ENCODE measurements at places on chromosomes 16 and 17.

GRCh38 chr16:67661886-67662652, 1.3 kb downstream of the PARD6A start:
- no peak for DNase-seq

DNA sequence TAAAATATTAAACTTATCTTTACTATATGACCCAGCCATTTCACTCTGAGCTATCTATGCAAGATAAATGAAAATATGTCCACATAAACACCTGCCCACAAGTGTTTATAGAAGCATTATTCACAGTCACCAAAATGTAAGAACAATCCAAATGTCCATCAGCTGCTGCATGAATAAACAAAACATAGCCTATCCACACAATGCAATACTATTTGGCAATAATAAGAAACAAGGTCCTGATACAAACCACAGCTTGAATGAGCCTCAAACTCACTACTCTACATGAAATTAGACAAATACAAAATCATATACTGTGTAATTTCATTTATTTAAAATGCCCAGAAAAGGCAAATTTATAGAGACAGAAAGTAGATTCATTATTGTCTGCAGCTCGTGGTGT, 355.1 kb downstream of the CDH8 start:
- DNase-seq, result no peak

DNA sequence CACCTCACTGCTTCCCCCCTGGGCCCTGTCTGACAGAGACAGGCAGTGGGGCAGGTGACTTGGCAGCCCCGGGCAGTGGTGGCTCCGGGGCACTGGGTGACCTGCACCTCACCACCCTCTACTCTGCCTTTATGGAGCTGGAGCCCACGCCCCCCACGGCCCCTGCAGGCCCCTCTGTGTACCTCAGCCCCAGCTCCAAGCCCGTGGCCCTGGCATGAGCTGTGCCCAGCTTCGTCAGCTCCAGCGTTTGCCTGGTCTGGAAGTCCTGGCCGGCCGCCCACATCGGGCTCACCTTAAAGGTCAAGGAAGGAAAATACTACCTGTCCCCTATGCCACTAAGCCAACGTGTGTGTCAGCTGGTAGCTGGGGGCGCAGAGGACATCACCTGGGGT, 15.2 kb downstream of the UNC119 start:
- DNase-seq, result no peak

GRCh38 chr17:16923097-16923903, 48.6 kb downstream of the TNFRSF13B start:
- no peak for DNase-seq

DNA sequence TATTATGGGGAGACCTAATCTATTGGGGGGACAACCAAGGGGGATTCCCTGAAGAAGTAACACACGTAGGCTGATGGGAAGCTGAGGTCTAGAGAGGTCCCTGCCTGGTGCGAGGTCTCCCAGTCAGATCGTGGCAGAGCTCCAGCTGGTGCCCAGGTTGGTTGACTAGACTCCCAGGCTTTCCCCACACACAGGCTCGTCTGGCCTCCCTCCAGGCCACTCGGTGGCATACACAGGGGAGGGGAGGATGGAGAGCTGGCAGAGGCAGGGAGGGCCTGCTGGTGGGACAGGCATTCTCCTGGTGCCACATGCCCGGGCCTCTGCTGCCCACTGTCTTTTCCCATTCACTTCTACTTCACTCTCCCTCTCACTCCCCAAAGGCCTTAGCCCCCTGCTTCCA, 8.5 kb upstream of the SOCS3 start:
- DNase-seq, result no peak

DNA sequence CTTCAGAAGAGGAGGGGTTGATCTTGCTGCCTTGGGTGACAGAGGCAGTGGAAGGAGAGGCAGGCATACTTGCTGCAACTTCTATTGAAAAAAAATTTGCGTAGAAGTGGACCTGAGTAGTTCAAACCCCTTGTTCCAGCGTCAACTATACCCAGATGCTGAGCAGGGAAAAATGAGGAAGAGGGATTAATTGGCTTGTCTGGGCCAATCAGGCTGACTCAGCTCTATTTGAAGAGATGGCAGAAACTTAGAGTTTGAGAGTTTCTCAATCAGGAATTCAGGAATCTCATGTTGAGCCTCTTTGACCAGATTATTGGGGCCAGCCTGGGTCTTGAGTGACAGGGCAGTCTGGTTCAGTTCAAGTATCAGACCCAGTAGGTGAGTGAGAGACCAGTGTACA, 17.6 kb downstream of the CASC3 start:
- no peak for DNase-seq

DNA sequence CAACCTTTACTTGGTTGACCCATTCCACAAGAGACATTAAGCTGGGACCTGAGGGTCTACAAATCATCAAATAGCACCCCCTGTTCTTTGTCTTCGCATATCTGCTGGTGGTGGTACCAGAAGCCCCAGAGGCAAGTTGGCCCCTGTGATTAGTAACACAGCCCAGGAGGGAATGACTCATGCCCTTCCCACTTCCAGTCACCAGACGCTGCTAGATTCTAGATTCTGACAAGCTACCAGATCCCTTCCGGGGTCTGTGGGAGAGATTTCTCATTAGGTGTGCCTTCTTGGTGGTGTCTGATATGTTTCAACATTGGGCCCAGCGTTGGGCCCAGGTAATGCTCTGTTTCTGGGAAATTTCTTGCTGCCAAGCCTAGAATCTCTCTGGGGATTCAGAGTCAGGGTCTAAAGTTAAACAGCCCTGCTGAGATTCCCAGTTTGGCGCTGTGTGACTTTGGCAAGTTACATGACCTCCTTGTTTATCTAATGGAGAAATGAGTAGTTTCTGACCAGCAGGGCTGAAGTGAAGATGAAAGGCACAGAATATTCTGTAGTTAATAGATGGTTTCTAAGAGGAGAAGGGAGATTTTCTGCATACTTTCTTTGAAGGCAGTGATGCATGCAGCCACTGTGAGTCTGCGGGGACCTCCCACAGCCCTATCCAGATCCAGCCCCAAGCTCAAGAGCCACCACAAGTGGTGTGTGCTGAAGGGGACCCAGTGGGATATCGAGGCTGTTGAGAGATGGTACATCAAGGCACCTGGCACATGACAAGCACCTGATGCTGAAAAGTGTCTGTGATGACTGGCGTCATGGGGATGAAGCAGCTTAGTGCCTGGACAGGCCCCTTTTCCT, 3.9 kb downstream of the TRPV2 start:
- DNase-seq, result peak; percentile 94

DNA sequence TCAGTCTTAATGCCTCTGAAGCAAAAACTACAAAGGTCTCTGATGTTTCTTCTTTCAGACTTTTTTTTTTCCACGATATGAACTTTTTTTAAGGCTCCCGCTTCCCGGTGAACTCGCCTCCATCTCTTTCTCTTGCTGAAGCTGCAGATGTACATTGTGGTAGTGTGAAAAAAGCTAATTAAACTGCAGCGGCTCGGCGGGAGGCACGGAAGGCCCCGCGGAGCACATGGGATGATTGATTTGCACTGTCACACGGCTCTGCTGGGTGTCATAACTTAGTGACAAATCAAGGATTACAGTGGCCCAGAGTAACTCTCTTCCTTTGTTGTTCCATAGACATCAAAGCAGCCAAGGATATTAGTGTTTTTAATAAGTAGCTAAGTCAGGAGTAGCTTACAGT, 196.3 kb downstream of the AXIN2 start:
- DNase-seq, result no peak

GRCh38 chr16:68059804-68060203, 25.4 kb upstream of the NFATC3 start:
- no peak for DNase-seq

GRCh38 chr16:79257953-79258490, 342.5 kb downstream of the MAF start:
- DNase-seq, result no peak

GRCh38 chr16:89065458-89065822, 28.2 kb upstream of the ACSF3 start:
- DNase-seq, result no peak

DNA sequence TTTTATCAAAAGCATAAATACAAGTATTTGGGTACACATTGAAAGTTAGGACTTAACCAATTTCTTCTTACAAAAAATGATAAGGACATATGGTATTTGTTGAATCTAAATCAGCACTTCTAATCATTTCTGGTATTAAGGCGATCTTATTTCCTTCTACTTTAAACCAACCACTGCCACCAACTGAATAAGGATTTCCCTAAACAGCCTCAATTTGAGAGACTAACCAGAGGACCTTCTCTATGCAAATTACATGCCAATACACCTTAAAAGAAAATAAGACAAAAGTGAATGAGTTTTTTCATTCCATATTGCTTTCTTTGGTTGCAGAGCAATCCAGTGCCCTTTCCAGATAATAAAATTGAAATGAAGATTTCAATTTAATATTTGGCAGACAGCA, 45.5 kb downstream of the GNA13 start:
- no peak for DNase-seq

GRCh38 chr16:85303354-85303883, 191.1 kb upstream of the CIBAR2 start:
- DNase-seq, result peak; percentile 50

- DNase-seq, result peak; percentile 94
Measured at GRCh38 chr17:44014437-44015172, at the start of gene TMEM101. Gene TMEM101 (minus strand): TSS chr17:44014963. CDS start chr17:44014952, 11 bp downstream.

GRCh38 chr17:67970783-67971182, 25.5 kb downstream of the C17orf58 start:
- no peak for DNase-seq

Data from ACHN (cell line).